Suppressor macrophage treated with lipopolysaccharide for 4 hours (primary cell): ENCODE measurements at places on chromosomes 13 and 19.

GRCh38 chr19:43700395-43701000 is 15.4 kb upstream of the IRGC start:
- peak; percentile 88 for DNase-seq

DNA sequence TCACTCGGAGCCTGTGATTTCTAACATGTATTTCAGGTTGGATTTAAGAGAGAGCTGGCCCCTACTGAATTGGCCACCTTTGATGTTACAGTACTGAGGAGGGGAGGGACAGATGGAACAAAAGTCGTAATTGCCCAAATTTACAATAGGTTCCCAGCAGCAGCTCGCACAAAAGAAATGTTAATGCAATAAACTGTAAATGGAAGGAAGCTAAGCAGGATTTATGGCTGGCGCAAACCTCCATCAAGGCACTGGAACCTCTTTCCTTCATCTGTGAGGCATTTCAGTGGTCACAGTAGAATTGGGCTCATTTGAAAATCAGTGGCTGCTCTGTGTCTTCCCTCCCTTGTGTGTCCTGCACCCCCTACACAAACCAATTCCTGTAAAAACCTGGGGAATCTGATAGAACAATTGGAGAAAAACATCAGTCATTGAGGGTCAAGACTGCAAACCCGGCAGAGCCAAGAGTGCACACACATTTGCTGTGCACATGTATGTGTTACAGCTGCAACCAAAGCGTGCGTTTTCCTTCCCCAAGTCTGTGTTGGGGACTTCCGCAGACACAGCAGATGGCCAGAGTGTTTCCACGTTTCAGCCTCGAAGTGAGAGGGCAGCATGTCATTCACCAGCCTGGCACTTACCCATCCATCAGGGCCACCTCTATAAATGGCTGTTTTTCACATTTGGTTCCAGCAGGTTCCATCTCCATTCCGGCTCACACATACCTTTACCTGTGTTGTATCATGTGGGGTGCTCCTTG is 192.8 kb downstream of the TM9SF2 start:
- DNase-seq, result no peak

- DNase-seq, result peak; percentile 69
Observed at GRCh38 chr13:113724780-113725315, 34.2 kb upstream of the TMEM255B start.

- DNase-seq, result no peak
Observed at GRCh38 chr13:79497852-79498251, 16.9 kb downstream of the NDFIP2 start.

DNA sequence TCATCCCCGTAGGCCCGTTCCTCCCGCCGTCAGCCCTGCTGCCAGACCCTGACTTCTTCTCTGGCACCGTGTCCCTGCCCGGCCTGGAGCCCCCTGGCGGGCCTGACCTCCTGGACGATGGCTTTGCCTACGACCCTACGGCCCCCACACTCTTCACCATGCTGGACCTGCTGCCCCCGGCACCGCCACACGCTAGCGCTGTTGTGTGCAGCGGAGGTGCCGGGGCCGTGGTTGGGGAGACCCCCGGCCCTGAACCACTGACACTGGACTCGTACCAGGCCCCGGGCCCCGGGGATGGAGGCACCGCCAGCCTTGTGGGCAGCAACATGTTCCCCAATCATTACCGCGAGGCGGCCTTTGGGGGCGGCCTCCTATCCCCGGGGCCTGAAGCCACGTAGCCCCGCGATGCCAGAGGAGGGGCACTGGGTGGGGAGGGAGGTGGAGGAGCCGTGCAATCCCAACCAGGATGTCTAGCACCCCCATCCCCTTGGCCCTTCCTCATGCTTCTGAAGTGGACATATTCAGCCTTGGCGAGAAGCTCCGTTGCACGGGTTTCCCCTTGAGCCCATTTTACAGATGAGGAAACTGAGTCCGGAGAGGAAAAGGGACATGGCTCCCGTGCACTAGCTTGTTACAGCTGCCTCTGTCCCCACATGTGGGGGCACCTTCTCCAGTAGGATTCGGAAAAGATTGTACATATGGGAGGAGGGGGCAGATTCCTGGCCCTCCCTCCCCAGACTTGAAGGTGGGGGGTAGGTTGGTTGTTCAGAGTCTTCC is 1.3 kb upstream of the CLASRP start:
- no peak for DNase-seq

DNA sequence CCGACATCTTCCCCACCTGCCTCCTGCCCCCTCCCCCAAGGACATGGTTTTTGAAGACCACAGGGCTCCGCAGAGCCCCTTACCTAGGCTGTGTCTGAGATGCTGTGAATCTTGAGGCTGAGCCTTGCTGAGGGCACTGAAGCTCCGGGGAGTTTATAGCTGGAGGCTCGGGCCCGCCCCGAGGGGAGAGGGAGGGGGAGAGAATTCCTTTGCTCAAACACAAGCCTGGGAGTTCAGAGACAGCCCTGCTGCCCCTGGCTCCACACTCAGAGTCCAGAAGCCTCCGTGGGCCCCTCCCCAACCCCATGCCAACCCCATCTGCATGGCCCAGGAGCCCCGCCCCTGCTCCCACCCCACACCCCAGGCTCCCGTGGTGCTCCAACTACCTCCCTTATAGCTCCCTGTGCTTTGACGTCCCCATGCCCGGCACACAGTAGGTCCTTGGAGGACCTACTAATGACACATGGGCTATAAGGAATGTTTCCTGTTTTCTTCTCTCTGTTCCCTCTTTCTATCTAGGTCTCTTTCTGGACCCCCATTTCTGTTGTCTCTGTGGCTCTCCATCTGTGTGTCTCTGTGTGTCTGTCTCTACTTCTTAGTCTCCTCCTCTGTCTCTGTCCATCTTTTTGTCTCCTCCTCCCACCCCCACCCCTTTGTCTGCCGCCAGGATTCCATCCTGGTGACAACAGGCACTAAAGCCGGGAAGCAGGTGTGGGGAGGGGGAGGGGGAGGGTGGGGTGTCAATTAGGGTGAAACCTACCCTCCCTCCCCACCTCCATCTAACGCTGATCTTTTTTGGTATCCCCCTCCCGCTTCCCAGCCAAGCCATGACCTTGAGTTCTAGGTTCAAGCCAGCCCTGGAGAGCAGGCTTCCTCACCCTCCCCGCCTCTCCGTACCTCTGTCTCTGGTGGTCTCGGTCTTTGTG is at the start of gene TNNT1:
Gene TNNT1 (minus strand): TSS at position 129 of the 926 bp plus-strand sequence. CDS start 2,049 bp downstream, outside the sequence.
- no peak for DNase-seq

GRCh38 chr13:102089177-102089576 is 312.7 kb downstream of the FGF14 start:
- DNase-seq, result no peak

DNA sequence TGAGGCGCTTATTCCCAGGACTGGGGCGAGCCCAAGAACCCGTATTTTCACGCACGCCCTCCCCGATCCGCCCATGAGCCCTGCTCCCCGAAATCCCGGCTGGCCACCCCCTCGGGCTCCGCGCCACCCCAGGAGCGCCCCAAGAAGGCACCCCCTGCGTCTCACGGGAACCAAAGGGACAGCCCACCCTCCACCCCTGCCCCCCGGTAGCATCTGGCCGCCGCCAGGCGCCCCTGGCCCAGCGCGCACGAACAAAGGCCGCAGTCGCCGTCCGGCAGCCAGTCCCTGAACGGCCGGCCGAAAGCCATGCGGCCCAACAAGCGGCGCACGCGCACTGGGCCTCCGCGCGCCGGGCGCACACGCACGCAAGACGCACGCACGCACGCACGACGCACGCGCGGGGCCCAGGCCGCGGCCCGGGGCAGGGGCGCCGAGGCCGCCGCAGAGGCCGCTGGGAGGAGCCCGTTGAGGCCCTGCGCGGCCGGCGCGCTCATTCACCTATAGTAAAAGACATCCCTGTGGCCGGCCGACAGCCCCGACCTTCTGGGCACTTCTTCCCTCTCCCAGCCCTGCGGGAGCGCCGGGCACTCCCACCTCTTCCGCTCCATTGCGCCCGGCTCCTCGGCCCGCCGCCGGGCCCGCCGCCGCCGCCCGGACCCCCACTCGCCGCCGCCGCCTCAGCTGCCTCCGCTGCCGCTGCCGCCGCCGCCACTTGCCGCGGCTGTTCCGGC is 476 bp downstream of the MBD3 start:
- DNase-seq, result peak; percentile 97

GRCh38 chr19:10744801-10745293 is 27.0 kb downstream of the DNM2 start:
- DNase-seq, result no peak

DNA sequence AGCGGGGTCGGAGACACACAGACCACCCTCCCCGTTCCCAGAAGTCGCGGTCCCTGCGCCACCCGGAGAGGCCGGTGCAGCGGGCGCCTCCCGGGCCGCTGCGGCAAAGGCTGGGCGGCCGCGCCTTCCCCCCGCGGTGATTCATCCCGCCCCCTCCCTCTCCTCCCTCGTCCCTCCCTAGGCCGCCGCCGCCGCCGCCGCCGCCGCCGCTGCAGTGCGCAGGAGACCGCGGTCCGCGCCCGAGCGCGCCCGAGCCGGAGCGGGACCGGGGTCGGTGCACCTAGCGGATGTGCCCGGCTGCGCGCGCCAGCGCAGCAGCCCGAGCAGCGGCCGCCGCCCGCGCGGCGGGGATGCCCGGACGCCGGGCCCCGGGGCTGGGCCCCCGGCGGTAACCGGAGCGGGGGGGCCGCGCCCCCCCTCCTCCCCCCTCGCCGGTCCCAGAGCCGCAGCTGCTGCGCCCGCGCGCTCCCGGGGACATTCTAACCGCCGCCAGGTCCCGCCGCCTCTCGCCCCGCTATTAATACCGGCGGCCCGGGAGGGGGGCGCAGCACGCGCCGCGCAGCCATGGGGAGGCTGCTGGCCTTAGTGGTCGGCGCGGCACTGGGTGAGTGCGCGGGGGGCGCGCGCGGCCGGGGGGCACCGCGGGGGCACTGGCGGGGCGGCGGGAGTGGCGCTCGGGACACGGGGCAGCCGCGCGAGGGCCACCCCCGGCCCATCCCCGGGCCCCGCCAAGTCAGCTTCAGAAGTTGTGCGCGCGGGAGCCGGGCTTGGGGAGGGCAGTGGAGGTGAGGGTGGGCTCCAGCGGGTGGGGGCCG is at the start of gene SCN1B:
Gene SCN1B (plus strand): TSS at position 214 of the 815 bp plus-strand sequence. CDS start 351 bp downstream, at position 565.
- DNase-seq, result peak; percentile 81

GRCh38 chr19:57664269-57665127 is 4.2 kb upstream of the ZSCAN4 start:
- DNase-seq, result no peak

DNA sequence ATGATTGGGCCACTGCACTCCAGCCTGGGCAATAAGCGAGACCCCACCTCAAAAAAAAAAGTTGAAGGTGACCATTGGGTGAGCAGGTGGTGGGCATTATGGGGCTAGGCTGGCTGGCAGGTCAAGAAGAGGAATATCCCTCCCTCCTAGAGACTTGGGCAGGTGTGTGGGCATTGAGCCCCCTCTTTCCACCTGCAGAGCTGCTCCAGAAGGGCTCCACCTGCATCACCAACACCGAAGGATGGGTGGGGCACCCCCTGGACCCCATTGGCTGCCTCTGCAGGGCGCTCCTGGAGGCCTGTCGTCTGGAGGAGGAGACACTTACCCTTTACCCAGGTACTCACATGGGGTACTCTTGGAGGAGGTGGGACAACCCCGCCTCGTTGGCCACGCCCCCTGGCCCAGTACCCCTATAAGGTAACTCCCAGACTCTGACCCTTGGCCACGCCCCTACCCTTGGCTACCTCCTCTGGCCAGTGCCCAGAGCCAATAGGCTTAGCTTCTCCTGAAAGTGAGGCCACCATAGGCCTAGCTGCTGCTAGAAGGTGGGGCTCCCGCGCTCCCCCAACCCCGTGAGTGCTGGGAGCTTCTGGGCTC is 21.9 kb downstream of the ZSWIM4 start:
- DNase-seq, result no peak

DNA sequence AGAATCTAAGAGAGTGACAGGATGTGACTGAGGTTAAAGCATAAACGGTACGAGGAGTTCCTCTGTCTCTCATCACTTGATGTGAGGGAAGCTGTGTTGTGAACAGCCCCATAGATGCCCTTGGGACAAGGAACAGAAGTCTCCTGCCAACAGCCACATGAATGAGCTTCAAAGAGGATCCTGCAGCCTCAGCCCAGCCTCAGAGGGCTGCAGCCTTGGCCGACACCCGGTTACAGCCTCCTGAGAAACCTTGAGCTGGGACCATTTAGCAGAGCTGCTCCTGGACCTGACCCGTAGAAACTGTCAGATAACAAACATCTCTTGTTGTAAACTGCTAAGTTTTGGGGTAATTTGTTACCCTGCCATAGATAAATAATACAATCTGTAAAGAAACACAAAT is 54.2 kb downstream of the CCNE1 start:
- DNase-seq, result no peak

DNA sequence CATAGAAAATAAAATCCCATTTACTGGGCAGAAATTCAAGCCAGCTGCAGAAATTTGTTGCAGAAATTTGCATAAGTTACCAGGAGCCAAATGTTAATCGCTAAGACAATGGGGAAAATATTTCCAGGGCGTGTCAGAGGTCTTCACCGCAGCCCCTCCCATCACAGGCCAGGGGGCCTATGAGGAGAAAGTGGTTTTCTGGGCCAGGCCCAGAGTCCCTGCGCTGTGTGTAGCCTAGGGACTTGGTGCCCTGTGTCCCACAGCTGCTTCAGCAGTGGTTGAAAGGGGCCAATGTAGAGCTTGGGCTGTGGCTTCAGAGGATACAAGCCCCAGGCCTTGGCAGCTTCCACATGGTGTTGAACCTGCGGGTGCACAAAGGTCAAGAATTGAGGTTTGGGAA is 278.9 kb upstream of the PCDH9 start:
- DNase-seq, result no peak

GRCh38 chr19:13010038-13010991 is 15.0 kb downstream of the NFIX start:
- DNase-seq, result peak; percentile 25

- no peak for DNase-seq
Observed at GRCh38 chr13:54394085-54394700, 1365.6 kb downstream of the OLFM4 start.

- no peak for DNase-seq
Observed at GRCh38 chr13:110400786-110401533, 93.9 kb downstream of the COL4A2 start.

GRCh38 chr13:31790992-31791391 is 51.7 kb downstream of the RXFP2 start:
- DNase-seq, result no peak

DNA sequence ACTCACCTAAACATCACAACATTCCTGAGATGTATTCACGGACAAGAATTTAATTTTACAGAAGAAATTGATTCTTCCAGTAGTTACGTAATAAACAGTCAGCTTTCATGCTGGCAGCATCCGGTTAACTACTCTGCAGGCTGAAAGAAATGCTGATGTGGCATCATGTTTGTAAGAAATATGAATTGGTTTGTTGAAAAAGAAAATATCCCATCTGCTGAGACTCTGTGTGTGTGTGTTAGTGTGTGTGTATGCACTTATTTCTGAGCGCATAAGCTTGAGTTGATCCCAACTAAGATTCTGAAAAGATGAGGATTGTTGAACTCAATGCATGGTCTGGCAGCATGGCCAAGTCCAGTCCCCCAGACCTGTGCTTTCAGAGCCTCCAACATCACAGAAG is 74.3 kb upstream of the FAM216B start:
- no peak for DNase-seq

- DNase-seq, result peak; percentile 22
Observed at GRCh38 chr19:15452111-15453047, 2.6 kb upstream of the WIZ start.

DNA sequence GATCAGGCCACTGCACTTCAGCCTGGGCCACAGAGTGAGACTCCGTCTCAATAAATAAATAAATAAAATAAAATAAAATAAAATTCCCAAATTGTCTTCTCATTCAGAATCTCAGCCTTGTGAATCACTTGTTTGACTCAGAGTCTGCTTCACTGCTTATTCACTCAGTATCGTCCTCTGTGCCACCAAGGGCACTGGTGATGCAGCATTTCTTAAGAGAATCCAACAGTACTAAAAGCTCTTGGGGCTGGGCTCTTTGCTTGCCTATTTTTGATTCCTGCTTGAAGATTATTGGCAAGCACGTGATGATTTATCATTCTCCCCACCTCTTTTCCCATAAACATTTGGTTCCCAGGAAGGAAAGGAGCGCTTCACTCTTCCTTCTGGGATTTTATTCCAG is 54.8 kb upstream of the HMGB1 start:
- no peak for DNase-seq
